ENCODE measurements at places on chromosomes 4 and X.

- no peak for DNase-seq
These were observed 1061.2 kb downstream of the DMD start for GRCh38 chrX:32150141-32150540.

DNA sequence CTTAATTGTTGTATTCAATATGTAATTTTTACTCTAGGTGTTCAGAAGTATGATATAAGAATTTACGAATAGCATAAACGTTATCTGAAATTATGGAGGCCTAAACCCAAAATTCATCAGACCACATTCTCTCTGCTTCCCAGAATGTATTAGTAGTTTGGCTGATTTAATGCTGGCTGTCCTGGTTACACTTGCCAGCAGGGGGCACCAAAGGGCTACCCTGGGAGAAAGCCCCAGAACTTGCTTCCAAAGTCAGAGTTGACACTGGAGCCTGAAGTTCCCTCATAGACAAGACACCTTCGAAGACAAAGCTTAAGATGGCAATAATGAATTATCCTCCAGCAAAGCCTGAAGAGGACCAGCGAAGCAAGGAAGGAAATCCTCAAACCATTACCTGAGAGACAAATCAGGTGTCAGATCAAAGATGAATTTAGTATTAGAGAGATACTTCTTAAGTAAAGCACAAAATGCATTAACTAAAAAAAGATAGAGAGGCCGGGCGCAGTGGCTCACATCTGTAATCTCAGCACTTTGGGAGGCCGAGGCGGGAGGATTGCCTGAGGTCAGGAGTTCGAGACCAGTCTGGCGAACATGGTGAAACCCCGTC, 11.3 kb upstream of the ANOS1 start:
- DNase-seq: peak; percentile 61

GRCh38 chrX:12709047-12709446, 82.2 kb upstream of the PRPS2 start:
- DNase-seq: no peak

DNA sequence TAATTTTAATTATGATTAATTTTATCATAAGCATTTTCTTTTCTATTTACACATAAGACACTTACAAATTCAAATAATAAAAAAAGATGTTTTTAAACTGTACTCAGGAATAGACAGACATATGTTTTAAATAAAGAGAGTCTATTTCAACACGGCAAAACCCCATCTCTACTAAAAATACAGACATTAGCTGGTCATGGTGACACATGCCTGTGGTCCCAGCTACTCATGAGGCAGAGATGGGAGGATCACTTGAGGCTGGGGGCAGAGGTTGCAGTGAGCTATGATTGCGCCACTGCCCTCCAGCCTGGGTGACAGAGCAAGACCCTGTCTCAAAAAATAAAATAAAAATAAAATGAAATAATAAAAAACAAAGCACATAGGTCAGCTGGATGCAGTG, 14.8 kb downstream of the FAM9B start:
- no peak for DNase-seq

- DNase-seq: no peak
These were observed 25.4 kb downstream of the FGFBP1 start for GRCh38 chr4:15912961-15913630.

DNA sequence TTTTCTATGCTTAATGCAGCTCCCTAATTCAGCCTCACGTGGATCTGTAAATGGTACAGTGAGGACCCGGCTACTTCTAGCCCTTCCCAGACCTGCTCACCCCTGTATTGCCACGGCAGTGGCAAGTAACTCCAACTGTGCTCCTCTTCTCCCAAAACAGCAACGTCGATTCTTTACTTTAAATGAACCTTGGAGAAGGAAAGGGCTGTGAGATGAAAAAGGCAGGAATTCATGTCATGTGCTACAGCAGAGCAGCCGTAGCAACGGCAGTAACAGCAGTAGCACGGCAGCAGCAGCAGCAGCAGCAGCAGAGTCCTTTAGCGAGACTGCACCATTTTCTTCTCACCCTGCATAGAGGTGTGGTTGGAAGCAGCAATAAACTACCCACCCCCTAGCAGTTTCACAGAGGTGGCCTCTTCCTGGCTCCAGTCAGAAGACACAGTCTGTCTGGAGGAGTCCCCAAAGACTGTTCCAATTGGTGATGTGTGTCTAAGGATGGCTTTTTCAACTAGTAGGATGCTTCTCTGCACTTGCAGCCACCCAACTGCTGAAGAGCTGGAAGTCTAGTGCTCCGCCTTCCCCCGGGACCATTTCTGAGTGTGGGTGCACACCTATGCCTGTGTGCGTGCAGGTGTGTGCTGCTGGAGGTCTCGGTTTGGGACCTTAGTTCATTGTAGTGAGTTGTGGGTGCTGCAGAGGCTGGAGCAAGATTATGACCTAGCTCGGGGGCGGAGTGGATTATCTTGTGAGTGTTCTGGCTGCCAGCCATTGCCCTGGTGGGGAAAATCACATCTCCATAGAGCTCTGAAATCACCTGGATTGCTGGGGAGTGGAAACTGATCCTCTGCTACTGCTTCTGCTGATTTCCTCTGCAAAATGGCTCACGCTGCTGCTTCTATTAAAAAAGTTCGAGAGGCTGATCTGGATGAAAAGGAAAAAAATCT, 67.2 kb downstream of the ANK2 start:
- no peak for DNase-seq

GRCh38 chrX:3346501-3347259, at the start of gene MXRA5:
Gene MXRA5, minus strand, starts transcription at chrX:3346652. Its CDS starts 2,819 bp downstream, at chrX:3343833.
- DNase-seq: peak; percentile 63

GRCh38 chrX:13522811-13523210, 46.6 kb upstream of the EGFL6 start:
- DNase-seq: no peak

GRCh38 chr4:181507180-181507835, 735.9 kb upstream of the TENM3 start:
- DNase-seq: no peak

GRCh38 chrX:39828971-39829370, 268.8 kb downstream of the BCOR start:
- no peak for DNase-seq

DNA sequence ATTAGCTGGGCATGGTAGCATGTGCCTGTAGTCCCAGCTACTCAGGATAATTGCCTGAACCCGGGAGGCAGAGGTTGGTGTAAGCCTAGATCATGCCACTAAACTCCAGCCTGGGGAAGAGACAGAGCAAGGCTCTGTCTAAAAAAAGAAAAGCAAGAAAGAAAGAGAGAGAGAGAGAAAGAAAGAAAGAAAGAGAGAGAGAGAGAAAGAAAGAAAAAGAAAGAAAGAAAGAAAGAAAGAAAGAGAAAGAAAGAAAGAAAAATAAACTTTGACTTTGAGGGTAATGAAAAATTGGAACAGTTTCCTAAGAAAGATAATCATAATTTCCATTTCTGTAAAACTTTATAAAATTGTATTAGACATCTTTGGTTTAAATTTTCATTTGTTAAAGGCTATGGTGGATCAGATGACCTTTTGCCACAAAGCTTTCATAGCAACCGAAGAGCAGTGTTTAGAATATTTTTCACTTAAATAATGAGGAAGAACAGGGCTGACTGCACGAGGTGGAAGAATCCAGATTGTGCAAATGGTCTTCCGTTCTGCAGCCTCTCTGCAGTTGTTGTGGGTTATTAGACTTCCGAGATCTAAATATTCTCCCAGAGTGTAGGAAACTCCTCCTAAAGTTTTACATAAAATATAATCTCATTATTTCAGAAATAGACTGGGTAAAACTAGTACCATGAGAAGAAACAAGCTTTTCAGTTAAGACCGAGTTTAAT, 55.9 kb downstream of the RBM47 start:
- DNase-seq: no peak

DNA sequence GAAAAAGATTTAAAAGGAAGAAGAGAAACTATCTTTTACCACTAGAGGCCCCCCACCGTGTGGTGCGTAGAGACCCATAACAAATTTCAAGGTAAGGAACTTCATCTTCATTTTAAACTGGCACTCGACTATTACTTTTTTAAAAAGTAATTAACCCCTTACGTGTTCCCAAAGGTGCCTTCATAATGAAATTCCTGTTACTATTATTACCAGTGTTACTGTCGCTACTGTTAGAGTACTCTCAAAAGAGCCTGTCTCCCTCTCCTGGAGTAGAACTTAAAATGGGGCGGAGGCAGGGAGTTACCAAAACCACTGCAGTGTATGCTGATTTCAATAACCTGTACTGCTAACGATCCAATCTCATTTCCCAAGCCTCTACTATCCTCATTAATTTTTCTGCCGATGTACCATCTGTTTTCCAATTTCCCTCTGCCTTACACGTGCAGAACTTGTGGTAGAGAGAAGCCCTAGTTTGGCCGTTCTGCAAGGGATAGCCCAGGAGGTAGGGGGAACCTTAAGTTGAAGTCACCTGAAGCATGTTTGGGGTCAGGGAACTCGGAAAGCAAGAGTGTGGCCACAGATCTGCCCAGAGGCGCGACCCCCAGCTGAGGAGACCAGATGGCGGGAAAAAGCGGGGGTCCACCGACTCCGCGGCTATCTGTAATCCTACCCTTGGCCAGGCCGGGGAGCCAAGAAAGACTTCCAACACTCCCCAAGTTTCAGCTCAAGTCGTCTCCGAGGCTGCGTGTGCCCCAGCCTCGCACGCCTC, 720 bp upstream of the STK26 start:
- peak; percentile 77 for DNase-seq

DNA sequence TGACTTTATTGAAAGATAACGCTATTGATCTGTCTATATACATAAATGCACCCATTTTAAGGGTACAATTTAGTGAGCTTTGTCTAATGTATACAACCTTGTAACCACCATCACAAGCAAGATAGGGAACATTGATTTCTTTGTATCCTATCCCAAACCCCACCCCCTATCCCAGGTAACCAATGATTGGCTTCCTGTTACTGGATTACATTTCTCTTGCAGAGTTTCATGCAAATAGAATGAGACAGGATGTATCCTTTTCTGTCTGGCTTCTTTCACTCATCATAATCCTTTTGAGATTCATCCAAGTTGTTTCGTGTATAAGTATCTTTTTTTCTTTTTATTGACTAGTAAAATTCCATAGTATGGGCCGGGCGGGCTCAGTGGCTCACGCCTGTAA, 1.6 kb upstream of the GRIPAP1 start:
- DNase-seq: no peak
